ENCODE measurements at places on chromosomes 7 and 10.

DNA sequence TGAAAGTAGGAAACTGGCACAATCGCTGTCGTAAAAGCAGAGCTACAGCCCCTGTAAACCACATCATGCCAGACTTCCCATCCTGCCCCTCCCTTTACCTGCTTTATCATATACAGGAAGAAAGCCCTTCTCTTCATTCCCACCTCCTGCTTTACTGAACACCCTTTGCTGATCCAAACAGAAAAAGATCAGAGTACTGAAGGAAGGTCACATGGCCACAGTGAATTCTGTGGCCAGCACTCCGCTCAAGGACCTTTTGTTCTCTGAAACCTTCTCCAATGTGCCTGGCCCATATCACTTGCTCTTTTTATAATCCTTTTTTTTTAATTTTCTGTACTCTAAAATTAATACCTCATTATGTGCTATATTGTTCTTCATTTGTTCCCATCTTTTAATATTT lies 108.8 kb upstream of the LRGUK start:
- no peak for DNase-seq

- DNase-seq: no peak
Measured at GRCh38 chr7:64183126-64183742, 23.8 kb upstream of the ZNF735 start.

DNA sequence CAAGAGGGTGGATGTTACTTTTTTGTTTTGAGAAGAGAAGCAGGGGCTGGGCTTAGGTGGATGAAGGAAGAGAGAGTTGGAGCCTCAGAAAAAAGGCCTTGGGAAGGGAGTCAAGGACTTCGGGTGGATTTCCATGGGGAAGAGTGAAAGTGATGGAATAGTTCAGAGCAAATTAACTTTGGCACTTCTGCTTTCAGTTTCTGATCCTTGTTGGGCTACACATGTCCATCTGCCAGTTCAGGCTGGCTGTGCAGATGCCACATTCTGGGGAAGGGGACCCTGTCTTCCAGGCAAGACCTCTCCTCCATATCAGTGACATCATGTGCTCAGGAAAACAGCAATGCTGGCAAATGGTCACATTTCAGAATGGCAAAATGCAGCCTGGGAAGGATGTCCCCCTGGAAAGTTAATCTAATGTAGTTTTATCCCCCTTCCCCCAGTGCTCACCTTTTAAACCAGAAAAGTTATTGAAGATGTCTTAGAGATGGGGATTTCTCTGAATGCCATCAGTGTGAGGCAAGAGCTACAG lies 86.0 kb downstream of the WDFY4 start:
- no peak for DNase-seq

GRCh38 chr7:138237995-138238394 lies 161.7 kb downstream of the AKR1D1 start:
- DNase-seq: no peak

- DNase-seq: no peak
Measured at GRCh38 chr10:100612601-100613595, 77.2 kb downstream of the HIF1AN start.

GRCh38 chr10:122293961-122294380 lies 22.9 kb downstream of the BTBD16 start:
- no peak for DNase-seq

DNA sequence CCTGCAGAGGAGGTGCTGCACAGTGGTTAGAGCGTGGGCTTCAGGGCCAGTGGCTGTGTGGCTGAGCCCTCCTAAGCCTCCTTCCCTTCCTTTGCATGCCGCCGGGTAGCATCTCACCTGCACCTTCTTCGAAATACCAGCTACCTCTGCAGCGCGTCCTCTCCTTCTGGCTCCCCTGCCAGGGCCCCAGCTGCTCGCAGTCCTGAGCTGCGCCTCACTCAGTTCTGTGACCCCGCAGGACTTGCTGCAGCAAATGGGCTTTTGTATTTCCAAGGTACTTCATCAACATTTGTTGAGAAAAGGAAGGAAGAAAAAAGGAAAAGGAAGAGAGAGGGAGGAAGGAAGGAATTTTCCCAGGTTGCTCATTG lies 146.7 kb upstream of the PRR15 start:
- no peak for DNase-seq

- DNase-seq: no peak
Measured at GRCh38 chr10:93063977-93064660, 3.5 kb downstream of the CYP26C1 start.

DNA sequence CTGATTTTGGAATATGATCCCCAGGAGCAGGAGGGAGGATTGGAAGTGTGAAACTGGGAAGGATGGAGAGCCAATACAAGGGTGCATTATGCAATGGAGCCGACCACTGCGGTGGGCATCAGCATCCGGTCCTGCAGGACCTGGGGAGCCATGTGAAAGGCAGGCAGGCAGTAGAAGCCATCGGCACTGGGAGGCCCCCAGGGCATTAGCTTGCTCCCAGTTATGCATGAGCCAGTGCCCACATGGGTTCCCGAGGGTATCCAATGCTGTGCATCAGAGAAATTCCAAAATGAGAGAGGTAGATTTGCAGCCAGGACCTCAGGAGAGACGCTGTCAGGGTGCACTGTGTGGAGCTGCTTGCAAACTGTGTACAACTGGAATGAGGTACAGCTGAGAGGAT lies 8.7 kb upstream of the KCP start:
- DNase-seq: no peak
